Posterior vena cava (tissue), 2 donors: ENCODE measurements at places on chromosomes 13 and 19. TPM values are rescaled to one million over a fixed set of nuclear protein-coding genes. Genes with fewer than 3 reads are reported as not detected.

Gene CBARP
- 2.7 TPM for total RNA-seq

Gene STARD13
- total RNA-seq, result 36.0 TPM

Gene ELSPBP1
- not detected for total RNA-seq

Gene ZNF229
- 4.6 TPM for total RNA-seq

Gene NKG7
- total RNA-seq, result 4.8 TPM

Gene SMAD9
- 14.2 TPM for total RNA-seq

Gene CCDC8
- 17.7 TPM for total RNA-seq

Gene NAT14
- 16.3 TPM for total RNA-seq

Gene TEX101
- total RNA-seq, result not detected

Gene UBE2L5
- total RNA-seq, result 1.2 TPM

Gene IGFL2
- total RNA-seq, result not detected

Gene ZNF570
- 6.2 TPM for total RNA-seq

Gene CLASRP
- total RNA-seq, result 58.5 TPM

Gene KCNN4
- total RNA-seq, result 5.8 TPM

Gene ZIC2
- not detected for total RNA-seq

Gene LGALS13
- not detected for total RNA-seq

Gene ZNF66
- 5.2 TPM for total RNA-seq

Gene ZNF582
- 3.7 TPM for total RNA-seq

Gene ZNF418
- 5.6 TPM for total RNA-seq

Gene KLK12
- not detected for total RNA-seq

Gene KLK2
- total RNA-seq, result not detected

Gene FFAR1
- total RNA-seq, result not detected

Gene ADAT3
- total RNA-seq, result 3.0 TPM

Gene SLC35E1
- 30.8 TPM for total RNA-seq

Gene GAPDHS
- total RNA-seq, result not detected

Gene ZNF324B
- total RNA-seq, result 5.4 TPM

Gene KLC3
- total RNA-seq, result 0.37 TPM

Gene NALCN
- total RNA-seq, result 18.9 TPM

Gene ZNF610
- total RNA-seq, result 0.76 TPM

Gene ADAMTS10
- 27.2 TPM for total RNA-seq

Gene ZAR1L
- not detected for total RNA-seq

Gene RNF17
- not detected for total RNA-seq

Gene ZNF99
- 0.32 TPM for total RNA-seq

Gene ICAM1
- total RNA-seq, result 21.9 TPM

Gene RASAL3
- 3.7 TPM for total RNA-seq

Gene POLD1
- 10.4 TPM for total RNA-seq

Gene TLE2
- 61.4 TPM for total RNA-seq

Gene ZNF69
- 4.0 TPM for total RNA-seq

Gene CYSLTR2
- 0.86 TPM for total RNA-seq

Gene DPF1
- 0.65 TPM for total RNA-seq

Gene FXYD5
- 67.9 TPM for total RNA-seq

Gene MEIOSIN
- not detected for total RNA-seq

Gene IZUMO4
- 2.4 TPM for total RNA-seq

Gene SIGLEC5
- total RNA-seq, result not detected

Gene ZNF850
- 5.1 TPM for total RNA-seq

Gene SELENOV
- not detected for total RNA-seq

Gene ZNF536
- 3.6 TPM for total RNA-seq

Gene HIPK4
- not detected for total RNA-seq

Gene SNRNP70
- 124 TPM for total RNA-seq
